ENCODE measurements at places on chromosomes 13 and 19.

- DNase-seq = no peak
Measured at GRCh38 chr13:57063007-57063406, 77.7 kb upstream of the PRR20A start.

DNA sequence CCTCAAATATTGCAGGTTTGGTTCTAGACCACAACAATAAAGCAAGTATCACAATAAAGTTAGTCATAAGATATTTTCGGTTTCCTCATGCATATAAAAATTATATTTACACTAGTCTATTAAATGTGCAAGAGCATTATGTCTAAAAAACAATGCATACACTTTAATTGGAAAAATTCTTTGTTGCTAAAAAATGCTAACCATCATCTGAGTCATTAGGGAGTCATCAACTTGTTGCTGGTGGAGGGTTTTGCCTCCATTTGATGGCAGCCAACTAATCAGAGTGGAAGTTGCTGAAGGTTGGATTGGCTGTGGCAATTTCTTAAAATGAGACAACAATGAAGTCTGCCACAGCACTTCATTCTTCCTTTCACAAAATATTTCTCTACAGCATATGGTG, 422.3 kb upstream of the GPC6 start:
- DNase-seq = no peak

DNA sequence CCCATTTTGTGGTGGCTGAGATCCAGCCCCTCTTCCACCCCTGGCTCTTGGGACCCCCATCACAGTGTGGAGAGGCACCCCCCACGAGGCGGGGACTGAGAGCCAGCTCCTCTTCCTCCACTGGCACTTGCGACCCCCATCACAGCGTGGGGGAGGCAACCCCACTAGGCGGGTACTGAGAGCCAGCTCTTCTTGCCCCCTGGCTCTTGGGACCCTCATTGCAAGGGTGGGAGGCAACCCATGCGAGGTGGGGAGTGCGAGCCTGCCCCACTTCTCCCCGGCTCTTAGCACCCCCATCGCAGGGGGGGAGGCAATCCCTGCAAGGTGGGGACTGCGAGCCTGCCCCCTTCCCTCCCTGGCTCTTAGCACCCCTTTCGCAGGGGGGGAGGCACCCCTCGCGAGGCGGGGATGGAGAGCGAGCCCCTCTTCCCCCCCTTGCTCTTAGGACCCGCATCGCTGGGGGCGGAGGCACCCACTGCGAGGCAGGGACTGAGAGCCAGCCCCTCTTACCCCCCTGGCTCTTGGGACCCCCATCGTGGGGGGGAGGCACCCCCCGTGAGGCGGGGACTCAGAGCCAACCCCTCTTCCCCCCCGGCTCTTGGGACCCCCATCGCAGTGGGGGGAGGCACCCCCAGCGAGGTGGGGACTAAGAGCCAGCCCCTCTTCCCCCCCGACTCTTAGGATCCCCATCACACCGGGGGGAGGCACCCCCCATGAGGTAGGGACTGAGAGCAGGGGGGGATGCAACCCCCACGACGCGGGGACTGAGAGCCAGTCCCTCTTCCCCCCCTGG, 364.6 kb upstream of the SPRY2 start:
- DNase-seq = no peak

DNA sequence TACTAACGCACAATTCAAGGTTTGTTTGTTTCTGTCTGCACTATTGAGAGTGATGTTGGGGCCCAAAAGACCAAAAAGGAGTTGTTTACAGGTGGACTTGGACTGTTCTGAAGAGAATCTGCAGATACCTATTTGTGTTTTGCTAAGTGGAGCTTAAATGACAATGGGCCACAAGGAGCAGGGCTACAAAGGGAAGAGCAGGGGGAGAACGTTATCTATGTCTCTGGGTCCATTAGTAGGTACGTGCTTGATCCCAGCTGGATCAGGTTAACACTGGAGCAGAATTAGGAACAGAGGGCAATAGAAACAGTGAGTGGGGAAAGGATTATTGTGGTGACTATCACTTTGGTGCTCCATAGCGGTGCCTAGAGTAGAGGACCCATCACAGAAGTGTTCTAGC, 22.5 kb downstream of the NBEA start:
- DNase-seq = no peak

- DNase-seq = no peak
Measured at GRCh38 chr13:43822969-43823368, 36.2 kb upstream of the ENOX1 start.

All from DMS53 (cell line).